ENCODE measurements at places on chromosomes 6 and 20. TPM values are rescaled to one million over a fixed set of nuclear protein-coding genes. Genes with fewer than 3 reads are reported as not detected.

- DNase-seq = no peak
Observed at GRCh38 chr20:46132705-46133120, 14.6 kb downstream of the CD40 start.

GRCh38 chr6:45075246-45075645 lies 252.9 kb upstream of the RUNX2 start:
- DNase-seq = peak; percentile 80

- DNase-seq = no peak
Observed at GRCh38 chr6:117373211-117373813, 52.4 kb downstream of the ROS1 start.

GRCh38 chr6:39565956-39566355 lies 159.3 kb downstream of the KIF6 start:
- no peak for DNase-seq

GRCh38 chr20:43667341-43668132 lies 623 bp downstream of the MYBL2 start:
- DNase-seq = no peak

DNA sequence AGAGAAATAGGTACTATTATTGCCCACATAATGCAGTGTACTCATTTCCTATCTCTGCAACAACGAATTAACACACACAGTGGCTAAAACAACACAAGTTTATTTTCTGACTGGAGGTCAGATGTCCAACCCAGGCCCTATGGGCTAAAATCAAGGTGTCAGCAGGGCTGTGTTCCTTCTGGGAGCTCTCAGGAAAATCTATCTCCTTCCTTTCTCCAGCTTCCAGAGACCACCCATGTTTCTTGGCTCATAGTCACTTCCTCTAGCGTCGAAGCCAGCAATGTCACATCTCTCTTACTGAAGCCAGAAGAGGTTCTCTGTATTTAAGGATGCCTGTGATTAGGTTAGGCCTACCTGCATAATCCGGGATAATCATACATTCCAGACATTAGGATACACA lies 60.9 kb upstream of the TOP1 start:
- no peak for DNase-seq

DNA sequence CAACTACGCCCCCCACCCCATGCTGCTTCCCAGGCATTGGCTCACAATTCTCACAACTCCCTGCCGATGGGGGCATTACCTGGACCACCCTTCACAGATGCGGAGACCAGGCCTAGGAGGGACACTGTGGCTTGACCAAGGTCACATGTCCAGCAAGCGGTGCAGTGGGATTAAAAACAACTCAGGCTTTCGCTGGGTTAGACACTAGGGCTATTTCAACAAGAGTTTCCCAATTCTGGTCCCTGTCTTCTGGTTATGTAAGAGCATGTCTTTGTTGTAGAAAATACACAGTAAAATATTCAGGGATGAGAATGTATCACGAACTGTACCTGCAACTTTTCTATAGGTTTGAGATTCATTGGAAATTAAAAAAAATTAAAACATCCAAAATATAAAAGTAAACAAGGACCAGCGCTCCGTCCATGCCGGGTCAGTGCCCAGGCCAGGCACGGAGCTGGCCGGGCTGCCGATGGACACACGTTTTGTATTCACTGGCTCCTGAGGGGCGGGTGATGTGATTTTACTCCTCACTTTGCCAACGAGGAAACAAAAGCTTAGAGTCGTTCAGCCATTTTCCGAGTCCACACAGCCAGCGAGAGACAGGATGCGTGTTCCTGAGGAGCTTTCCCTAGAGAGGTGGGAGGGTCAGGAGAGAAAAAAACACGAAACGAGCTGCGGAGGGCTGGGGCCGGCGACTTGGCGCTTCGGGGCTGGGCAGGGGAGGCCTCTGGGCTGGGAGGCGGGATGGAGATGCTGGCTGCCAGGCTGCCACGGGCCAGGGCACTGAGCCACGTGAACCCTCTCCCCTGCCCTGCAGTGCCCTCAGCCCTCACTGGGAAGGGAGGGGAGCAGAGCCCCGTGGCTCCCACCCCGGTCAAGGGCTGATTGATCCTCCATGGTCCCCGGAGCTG lies 17.1 kb upstream of the VSTM2L start:
- DNase-seq = no peak

GRCh38 chr6:24855395-24856245 lies 56.9 kb upstream of the ARMH2 start:
- peak; percentile 23 for DNase-seq

- DNase-seq = no peak
Observed at GRCh38 chr6:16045238-16045637, 83.6 kb upstream of the MYLIP start.

- DNase-seq = no peak
Observed at GRCh38 chr6:144008120-144008811, at the start of gene PLAGL1. Gene PLAGL1, minus strand, starts transcription at chr6:144008259. Its CDS starts 60,123 bp downstream, at chr6:143948136.

GRCh38 chr20:14913896-14914620 lies 576.6 kb upstream of the FLRT3 start:
- no peak for DNase-seq

DNA sequence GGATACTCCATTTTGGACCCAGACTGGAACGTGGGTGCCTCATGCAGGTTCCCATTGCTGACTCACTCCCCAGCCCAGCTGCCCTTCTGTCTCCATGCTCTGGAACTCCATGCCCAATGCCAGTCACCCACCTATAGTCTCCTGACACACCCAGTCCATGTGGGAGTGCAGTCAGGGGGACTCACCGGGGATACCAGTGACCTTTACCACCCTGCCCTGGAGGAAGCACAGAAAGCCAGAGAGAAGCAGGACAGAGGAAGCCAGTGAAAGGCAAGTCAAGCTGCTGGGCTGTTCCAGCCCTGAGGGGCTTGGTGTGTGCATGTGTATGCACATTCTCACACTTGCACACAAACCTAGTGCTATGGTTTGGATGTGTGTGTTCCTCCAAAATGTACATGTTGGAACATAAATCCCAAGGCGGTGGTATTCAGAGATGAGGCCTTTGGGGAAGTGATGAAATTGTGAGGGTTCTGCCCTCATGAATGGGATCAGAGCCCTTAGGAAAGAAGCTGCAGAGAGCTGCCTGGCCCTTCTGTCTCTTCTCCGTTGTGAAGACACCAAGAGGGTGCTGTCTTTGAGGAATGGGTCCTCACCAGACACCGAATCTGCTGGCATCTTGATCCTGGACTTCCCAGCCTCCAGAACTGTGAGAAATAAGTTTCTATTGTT lies 121.4 kb upstream of the MAFB start:
- no peak for DNase-seq

DNA sequence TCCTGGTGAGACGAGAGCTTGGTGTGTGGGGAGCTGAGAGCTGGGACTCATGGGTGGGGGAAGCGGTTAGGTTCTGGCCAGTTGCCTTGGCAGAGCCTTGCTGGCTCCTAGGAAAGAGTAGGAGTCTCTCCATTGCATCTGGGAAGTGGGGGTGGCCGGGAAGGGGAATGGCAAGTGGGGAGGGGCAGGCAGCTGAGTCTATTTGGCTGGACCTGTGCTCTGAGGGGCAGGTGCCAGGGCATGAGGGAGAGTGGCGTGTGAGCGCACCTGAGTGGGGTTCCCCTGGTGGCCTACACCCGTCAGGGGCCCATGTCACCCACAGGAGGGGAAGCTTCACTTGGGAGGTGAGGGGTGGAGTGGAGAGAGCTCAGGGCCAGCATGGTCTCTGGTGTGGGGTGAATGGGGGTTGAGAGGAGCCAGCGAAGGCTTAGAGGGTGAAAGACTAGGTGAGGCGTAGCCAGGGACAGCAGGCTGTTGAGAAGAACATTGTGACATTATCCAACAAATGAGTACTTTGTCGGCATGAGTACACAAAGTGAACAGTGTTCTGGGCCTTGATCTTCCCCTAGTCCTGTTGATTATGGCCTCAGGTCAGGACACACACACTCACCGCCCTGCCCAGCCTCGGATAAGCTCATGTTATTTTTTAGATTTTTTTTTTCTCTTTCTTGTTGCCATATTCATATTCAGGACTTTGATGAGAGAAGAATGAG lies 59.8 kb downstream of the FAM120B start:
- DNase-seq = no peak

DNA sequence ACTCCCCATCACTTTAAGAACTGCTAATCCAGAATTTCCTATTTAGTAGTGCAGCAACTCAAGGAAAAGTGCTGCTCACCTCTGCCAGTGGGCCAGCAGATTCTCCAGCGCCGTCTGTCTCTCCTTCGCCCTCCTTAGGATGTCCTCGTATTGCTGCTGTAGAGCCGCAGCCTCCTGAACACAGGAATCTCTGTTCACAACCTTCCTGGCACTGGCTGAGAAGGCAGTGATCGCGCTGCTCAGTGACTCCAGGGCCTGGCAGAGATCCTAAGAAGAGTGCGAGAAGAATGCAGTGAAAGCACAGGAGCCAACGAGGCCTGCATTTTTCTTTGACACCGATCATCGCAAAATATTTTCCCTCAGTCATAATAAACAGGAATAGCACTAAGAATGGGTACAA lies 209.0 kb downstream of the SYNE1 start:
- no peak for DNase-seq

GRCh38 chr20:17678886-17679285 lies 3.2 kb downstream of the RRBP1 start:
- no peak for DNase-seq

DNA sequence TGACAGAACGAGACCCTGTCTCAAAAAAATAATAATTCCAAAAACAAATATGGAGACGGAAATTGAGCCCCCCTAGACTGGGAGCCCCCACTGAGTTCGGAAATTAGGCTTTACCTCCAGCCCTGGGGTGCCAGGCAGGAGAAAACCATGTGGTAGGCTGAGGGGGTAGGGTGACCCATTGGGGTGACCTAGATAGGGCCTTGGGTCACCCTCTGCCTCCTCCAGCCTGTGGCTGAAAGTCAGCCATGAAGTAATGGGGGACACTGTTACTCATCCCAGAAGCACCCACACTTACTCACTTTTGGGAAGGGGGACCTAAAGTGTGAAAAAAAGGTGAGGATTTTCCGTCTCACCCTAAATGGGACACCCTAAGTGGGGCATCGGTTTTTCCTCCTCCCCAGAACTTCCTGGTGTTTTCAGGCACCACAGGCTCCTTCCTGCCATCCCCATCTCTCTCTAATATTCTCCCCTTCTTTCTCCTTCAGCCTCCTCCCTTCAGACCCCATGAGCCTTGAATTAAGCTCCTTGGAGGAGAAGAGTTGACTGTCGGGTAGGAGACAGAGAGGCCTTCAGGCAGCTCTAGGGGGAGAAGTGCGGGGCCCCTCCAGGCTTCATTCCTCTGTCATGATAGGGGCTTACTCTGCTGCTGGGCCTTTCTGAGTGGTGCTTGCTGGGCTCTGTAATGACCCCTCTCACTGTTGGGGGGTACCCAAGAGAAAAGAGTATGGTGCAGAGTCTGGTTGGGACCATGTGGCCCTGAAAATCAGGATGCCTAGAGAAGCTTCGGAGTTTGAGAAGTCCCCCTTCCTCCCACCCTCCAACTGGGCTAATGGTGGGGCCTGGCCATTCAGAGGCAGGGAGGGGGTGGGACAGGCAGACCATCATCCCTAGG lies 2.4 kb downstream of the LTB start:
- no peak for DNase-seq

DNA sequence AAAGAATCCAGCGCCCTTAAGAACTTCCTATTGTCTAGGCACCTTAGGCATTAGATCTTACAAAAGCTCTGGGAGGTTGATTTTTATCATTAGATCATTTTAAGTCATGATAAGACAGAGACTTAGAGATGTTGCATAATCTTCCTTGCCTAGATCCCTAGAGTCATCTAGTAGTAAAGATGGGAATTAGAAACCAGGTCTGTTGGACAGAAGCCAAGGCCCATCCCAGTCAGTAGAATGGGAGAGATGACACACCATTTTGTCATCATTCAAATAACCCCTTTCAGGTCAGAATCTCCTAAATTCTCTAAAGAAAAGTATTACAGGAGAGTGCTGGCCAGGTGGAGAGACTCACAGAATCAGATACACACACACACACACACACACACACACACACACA lies 579.1 kb downstream of the BMP2 start:
- no peak for DNase-seq

GRCh38 chr6:67689329-67689728 lies 945.8 kb upstream of the ADGRB3 start:
- DNase-seq = no peak

- DNase-seq = no peak
Observed at GRCh38 chr6:166714581-166714980, 87.5 kb upstream of the RPS6KA2 start.

GRCh38 chr20:46228670-46229069 lies 79.6 kb downstream of the CDH22 start:
- DNase-seq = no peak

Gene DDRGK1
- 108 TPM for total RNA-seq

Gene TP53TG5
- not detected for total RNA-seq

Gene KHDC1L
- total RNA-seq = not detected

Gene GTSF1L
- not detected for total RNA-seq
